Mesothelial cell of epicardium (in vitro differentiated cells): ENCODE measurements at places on chromosomes 13 and 19.

GRCh38 chr19:14516746-14517438, 1.3 kb downstream of the DNAJB1 start:
- peaks cover 33% of the 10 kb centered on the region for H3K4me1 ChIP-seq
- DNase-seq = no peak
- peaks cover 26% of the 10 kb centered on the region for H3K36me3 ChIP-seq
- peak overlapping the region; percentile 95 for H3K27ac ChIP-seq
- peak overlapping the region; percentile 88 for H3K4me3 ChIP-seq

GRCh38 chr19:52603558-52604207, 33.6 kb downstream of the ZNF701 start:
- H3K27ac ChIP-seq = no peak overlapping the region
- H3K4me1 ChIP-seq = peaks cover 36% of the 10 kb centered on the region
- peaks cover 8% of the 10 kb centered on the region for H3K36me3 ChIP-seq
- no peak for DNase-seq

GRCh38 chr19:45152504-45153338, 8.1 kb downstream of the NKPD1 start:
- H3K27ac ChIP-seq = no peak overlapping the region
- peaks cover 45% of the 10 kb centered on the region for H3K27me3 ChIP-seq
- peaks cover 11% of the 10 kb centered on the region for H3K4me1 ChIP-seq
- peaks cover 4% of the 10 kb centered on the region for H3K36me3 ChIP-seq

GRCh38 chr13:96836733-96837132, 157.5 kb downstream of the OXGR1 start:
- peaks cover 3% of the 10 kb centered on the region for H3K4me1 ChIP-seq
- peaks cover 15% of the 10 kb centered on the region for H3K27me3 ChIP-seq
- no peak overlapping the region for H3K27ac ChIP-seq
- no peak for DNase-seq
- H3K36me3 ChIP-seq = no peaks in the 10 kb centered on the region
- no peak overlapping the region for H3K4me3 ChIP-seq

GRCh38 chr13:60655256-60655655, 258.2 kb downstream of the TDRD3 start:
- H3K27me3 ChIP-seq = no peaks in the 10 kb centered on the region
- no peak overlapping the region for H3K27ac ChIP-seq
- no peak for DNase-seq
- no peaks in the 10 kb centered on the region for H3K4me1 ChIP-seq
- no peak overlapping the region for H3K4me3 ChIP-seq

- H3K27me3 ChIP-seq = peaks cover 12% of the 10 kb centered on the region
- DNase-seq = no peak
- no peak overlapping the region for H3K4me3 ChIP-seq
- no peaks in the 10 kb centered on the region for H3K36me3 ChIP-seq
Measured at GRCh38 chr13:44867825-44868224, 121.4 kb downstream of the NUFIP1 start.

GRCh38 chr13:50209631-50210030, 194.4 kb downstream of the KCNRG start:
- no peak for DNase-seq
- peaks cover 11% of the 10 kb centered on the region for H3K36me3 ChIP-seq
- H3K27ac ChIP-seq = peak overlapping the region; percentile 63
- no peak overlapping the region for H3K4me3 ChIP-seq
- H3K4me1 ChIP-seq = peaks cover 12% of the 10 kb centered on the region

- peaks cover 53% of the 10 kb centered on the region for H3K36me3 ChIP-seq
- no peak overlapping the region for H3K4me3 ChIP-seq
- no peaks in the 10 kb centered on the region for H3K27me3 ChIP-seq
- H3K4me1 ChIP-seq = no peaks in the 10 kb centered on the region
Measured at GRCh38 chr19:24069905-24070657, 16.9 kb upstream of the ZNF254 start.

DNA sequence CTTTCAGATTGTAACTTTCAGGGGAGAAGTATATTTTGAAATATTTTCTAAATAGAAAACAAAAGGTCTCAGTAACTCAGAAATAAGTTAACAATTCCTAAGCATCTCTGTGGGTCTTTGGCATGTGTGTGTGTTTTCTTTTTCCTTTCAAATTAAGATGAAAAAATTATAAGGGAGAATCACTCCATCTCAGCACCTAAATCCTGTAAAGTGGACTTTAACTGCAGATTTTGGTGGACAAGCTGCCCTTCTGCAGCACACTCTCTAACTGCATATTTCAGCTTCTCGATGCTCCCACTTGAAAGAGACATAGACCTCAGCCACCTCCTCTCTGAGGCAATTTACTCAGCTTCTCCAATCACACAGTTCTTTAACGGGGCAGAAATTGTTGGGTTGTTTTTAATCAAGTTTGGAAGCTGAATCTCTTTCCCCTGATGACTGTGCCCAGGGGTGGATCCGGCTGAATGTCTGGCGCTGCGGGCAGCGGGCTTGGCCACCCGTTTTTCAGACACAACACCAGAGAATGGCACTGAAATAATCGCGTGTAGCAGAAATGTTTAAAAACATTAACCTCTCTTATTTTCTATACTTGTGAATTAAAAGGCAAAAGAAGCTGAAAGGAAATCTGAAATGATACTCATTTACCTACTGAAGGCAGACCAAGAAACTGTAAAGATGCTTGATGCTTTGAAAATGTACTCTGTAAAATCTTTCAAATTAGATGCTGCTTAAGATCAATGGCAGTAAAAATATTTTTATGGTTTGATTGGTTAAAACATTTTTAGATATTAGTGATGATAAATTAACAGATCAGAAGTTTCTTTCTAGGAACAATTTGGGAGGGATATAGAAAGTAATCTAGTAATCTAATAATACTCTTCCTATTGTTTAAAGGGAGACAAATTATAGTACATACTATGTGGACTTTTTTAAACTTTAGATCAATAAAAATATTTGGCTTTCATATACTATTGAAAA, 12.4 kb downstream of the ZIC2 start:
- no peak for DNase-seq
- no peak overlapping the region for H3K4me3 ChIP-seq
- no peak overlapping the region for H3K27ac ChIP-seq
- H3K27me3 ChIP-seq = peaks cover 100% of the 10 kb centered on the region
- no peaks in the 10 kb centered on the region for H3K4me1 ChIP-seq

DNA sequence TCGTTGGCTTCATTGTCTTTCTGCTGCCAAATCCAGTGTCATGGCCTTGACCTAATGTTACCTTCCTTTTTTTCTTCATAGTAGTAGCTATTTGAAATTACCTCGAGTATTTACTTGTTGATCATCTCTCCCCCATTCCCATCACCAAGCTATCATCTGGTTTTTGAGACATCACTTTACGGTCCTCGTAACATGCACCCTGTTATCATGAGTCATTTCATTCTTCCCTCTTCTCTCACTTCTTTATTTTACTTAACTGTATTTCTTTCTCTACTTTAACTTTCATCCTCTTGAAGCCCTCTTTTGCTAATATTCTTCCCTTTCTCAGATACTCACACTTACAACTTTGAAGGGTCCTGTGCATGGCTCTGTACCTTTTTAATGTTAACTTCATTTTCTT, 31.8 kb downstream of the TPP2 start:
- H3K4me3 ChIP-seq = no peak overlapping the region
- DNase-seq = no peak
- H3K4me1 ChIP-seq = no peaks in the 10 kb centered on the region
- H3K27ac ChIP-seq = no peak overlapping the region
- no peaks in the 10 kb centered on the region for H3K27me3 ChIP-seq
- H3K36me3 ChIP-seq = peaks cover 25% of the 10 kb centered on the region

DNA sequence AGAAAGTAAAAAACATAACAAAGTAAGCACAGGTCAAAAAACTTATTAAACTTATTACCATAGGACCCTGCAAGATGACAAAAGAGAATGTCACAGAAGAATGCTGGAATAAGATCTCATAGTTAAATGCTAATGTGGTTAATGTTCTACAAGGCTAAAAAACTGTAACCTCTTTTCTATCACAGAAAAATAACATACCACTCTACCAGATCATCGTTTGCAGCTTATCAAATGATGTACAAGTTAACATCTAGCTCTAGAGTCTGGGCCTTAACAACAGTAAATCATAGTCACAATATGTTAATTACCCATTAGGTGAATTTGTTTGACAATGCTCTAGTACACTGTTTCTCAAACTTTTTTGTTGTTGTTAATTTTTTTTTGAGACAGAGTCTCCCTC, 53.0 kb downstream of the NUFIP1 start:
- H3K36me3 ChIP-seq = peaks cover 5% of the 10 kb centered on the region
- H3K4me3 ChIP-seq = no peak overlapping the region
- H3K27me3 ChIP-seq = no peaks in the 10 kb centered on the region
- DNase-seq = no peak

GRCh38 chr19:37954421-37954874, 47.4 kb downstream of the SIPA1L3 start:
- H3K4me3 ChIP-seq = no peak overlapping the region
- no peaks in the 10 kb centered on the region for H3K27me3 ChIP-seq
- peaks cover 17% of the 10 kb centered on the region for H3K36me3 ChIP-seq
- DNase-seq = no peak
- H3K27ac ChIP-seq = peak overlapping the region; percentile 82

DNA sequence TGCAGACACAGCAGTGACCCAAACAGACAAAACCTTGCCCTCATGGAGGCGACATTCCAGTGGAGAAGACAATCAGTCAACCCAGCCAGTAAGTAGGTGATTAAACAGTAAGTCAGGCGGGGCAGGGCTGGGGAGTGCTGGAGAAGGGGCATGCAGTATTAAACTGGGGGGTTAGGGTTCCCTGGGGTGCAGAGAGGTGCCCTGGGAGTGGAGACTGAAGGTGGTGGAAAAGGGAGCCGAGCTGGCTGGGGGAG, 31.2 kb upstream of the FXYD3 start:
- H3K36me3 ChIP-seq = no peaks in the 10 kb centered on the region
- H3K4me3 ChIP-seq = no peak overlapping the region
- DNase-seq = no peak
- H3K27me3 ChIP-seq = no peaks in the 10 kb centered on the region

- no peak overlapping the region for H3K4me3 ChIP-seq
- peaks cover 6% of the 10 kb centered on the region for H3K4me1 ChIP-seq
- H3K27me3 ChIP-seq = no peaks in the 10 kb centered on the region
- DNase-seq = no peak
- H3K27ac ChIP-seq = no peak overlapping the region
- H3K36me3 ChIP-seq = no peaks in the 10 kb centered on the region
Measured at GRCh38 chr13:29165840-29166239, 345.7 kb downstream of the MTUS2 start.

DNA sequence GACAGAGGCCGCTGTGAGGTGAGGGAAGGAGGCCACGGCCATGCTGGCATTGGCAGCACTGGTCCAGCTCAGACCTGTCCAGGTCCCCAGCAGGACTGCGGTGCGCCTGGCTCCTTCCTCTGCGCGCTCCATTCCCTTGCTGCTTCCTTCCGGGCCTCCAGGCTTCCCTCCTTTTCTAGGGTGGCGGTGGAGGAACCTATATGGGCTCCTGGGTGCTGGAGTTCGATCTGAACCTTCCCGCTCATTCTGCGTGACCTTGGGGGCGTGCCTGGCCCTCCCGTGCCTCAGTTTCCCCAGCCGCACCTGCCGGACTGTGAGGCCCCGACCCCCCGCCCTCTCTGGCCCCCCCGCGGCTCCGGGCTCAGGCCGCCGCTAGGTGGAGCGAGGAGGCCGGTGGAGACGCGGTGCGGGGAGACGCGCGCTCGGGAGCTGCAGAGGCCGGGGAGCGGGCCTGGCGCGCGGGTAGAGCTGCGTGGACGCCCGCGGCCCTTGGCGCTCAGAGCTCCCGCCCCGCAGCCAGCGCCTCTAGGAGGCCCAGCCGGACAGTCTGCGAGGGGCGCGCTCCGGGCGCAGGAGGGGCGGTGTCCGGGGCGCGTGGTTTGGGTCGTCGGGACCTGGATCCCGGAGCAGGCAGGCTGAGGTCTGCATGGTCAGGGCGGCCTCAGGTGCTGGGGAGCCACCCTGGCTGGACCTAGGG, 29.9 kb downstream of the EFNA2 start:
- DNase-seq = peak; percentile 69
- no peak overlapping the region for H3K27ac ChIP-seq
- no peaks in the 10 kb centered on the region for H3K36me3 ChIP-seq
- H3K4me1 ChIP-seq = peaks cover 11% of the 10 kb centered on the region

DNA sequence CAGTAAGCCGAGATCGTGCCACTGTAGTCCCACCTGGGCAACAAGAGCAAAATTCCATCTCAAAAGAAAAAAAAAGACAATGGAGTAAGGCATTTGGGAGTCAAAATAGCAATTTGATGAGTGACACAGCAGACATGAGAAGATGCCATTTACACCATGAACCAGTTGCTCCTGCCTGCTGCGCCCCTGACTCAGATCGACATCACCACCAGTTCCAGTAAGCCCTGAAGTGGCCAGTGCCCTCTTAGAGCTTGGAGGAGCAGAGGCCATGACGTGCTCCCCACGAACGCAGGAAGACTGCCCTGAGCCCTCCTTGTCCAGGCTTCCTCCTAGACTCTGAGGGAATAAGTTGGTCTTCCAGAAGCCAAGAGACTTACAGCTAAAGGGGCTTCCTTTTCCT, 339.2 kb downstream of the MYO16 start:
- peaks cover 3% of the 10 kb centered on the region for H3K27me3 ChIP-seq
- no peak overlapping the region for H3K27ac ChIP-seq
- DNase-seq = no peak
- no peaks in the 10 kb centered on the region for H3K36me3 ChIP-seq

GRCh38 chr13:31982124-31982523, 49.5 kb upstream of the FRY start:
- H3K36me3 ChIP-seq = no peaks in the 10 kb centered on the region
- DNase-seq = no peak
- no peak overlapping the region for H3K27ac ChIP-seq
- peaks cover 6% of the 10 kb centered on the region for H3K4me1 ChIP-seq
- H3K4me3 ChIP-seq = no peak overlapping the region

GRCh38 chr13:50572129-50572528, 271.4 kb downstream of the DLEU7 start:
- DNase-seq = no peak
- H3K27me3 ChIP-seq = peaks cover 4% of the 10 kb centered on the region
- H3K36me3 ChIP-seq = no peaks in the 10 kb centered on the region
- H3K27ac ChIP-seq = no peak overlapping the region
- peaks cover 8% of the 10 kb centered on the region for H3K4me1 ChIP-seq

DNA sequence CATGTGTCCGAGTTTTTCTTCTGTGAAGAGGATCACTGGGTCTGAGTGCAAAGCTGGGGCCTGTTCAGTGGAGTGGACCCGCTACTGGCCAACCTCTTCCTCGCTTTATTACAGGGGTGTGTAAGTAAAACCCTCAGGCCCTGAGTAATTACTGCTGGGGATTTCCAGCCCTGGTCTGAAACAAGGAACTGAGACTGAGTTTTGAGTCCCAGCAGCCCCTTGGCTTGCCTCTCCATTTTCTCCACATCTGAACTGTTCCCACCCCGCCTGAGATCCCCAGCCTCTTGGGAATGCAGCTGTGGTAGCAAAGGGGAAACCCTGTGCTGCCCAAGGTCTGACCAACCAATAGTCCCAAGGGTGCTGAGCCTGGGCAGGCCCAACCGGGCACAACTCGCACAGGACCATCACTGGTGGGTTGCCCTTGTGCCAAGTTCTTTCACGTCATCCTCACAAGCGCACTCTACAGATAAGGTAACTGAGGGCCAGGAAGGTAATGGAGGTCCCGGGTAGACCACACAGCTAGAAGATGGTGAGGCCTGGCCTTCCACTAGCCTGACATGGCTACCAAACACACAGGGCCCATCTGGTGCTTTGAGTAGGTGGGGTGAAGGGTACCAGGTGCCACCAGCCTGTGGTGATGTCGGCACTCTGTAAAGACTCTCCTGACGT, 13.7 kb upstream of the SLC35E1 start:
- no peak for DNase-seq
- H3K36me3 ChIP-seq = no peaks in the 10 kb centered on the region
- H3K4me1 ChIP-seq = peaks cover 48% of the 10 kb centered on the region
- no peak overlapping the region for H3K4me3 ChIP-seq
- H3K27ac ChIP-seq = peak overlapping the region; percentile 60

- H3K27ac ChIP-seq = no peak overlapping the region
- DNase-seq = no peak
- no peak overlapping the region for H3K4me3 ChIP-seq
- H3K36me3 ChIP-seq = no peaks in the 10 kb centered on the region
Measured at GRCh38 chr19:41588497-41589209, 12.7 kb downstream of the CEACAM21 start.
